ENCODE measurements at places on chromosomes 4 and X. TPM values are rescaled to one million over a fixed set of nuclear protein-coding genes. Genes with fewer than 3 reads are reported as not detected.
A peak's percentile ranks its signal among the peaks of the same experiment; 100 is the strongest.

- no peak for DNase-seq
Observed at GRCh38 chr4:95627709-95628108, 78.9 kb upstream of the UNC5C start.

- no peak for DNase-seq
Observed at GRCh38 chr4:73080789-73081188, 11.3 kb upstream of the COX18 start.

Gene IL21
- polyA plus RNA-seq: not detected

DNA sequence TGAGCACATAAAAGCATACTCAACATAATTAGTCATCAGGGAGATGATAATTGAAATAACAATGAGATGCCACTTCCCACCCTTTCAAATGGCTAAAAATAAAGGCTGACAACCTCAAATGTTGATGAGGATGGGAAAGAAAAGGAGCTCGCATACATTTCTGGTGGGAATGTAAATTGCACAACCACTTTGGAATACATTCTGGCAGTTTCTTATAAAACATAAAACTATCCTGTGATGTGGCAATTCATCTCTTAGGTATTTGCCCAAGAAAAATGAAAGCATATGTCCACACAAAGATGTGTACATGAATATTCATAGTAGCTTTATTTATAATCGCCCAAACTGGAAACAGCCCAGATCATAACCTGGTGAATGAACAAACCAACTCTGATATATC is 687 bp upstream of the ZNF275 start:
- DNase-seq: no peak

GRCh38 chr4:182917182-182918043 is at the start of gene DCTD:
Gene DCTD, minus strand, starts transcription at chr4:182917386. Its CDS starts 1,818 bp downstream, at chr4:182915568.
- peak; percentile 64 for DNase-seq

- DNase-seq: no peak
Observed at GRCh38 chr4:40157436-40157835, 39.4 kb upstream of the RHOH start.

DNA sequence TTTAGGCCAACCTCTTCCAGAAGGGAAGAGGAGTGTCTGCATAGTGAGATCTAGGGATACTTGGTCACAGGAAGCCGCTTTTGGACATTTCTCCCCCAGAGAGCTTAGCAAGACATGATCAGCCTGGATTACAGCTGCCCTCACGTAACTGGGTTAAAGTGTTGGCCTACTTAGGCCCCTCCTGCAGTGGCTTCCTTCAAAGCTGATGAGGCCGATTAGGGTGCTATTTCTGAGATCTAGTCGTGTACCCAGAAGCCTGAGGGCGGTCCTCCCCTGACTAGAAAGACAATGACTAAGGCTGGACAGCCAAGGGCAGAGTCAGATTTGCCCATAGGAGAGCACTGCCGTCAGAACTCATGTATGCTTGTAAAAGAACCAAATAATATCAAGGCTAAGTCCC is 135.0 kb downstream of the AMMECR1 start:
- no peak for DNase-seq

DNA sequence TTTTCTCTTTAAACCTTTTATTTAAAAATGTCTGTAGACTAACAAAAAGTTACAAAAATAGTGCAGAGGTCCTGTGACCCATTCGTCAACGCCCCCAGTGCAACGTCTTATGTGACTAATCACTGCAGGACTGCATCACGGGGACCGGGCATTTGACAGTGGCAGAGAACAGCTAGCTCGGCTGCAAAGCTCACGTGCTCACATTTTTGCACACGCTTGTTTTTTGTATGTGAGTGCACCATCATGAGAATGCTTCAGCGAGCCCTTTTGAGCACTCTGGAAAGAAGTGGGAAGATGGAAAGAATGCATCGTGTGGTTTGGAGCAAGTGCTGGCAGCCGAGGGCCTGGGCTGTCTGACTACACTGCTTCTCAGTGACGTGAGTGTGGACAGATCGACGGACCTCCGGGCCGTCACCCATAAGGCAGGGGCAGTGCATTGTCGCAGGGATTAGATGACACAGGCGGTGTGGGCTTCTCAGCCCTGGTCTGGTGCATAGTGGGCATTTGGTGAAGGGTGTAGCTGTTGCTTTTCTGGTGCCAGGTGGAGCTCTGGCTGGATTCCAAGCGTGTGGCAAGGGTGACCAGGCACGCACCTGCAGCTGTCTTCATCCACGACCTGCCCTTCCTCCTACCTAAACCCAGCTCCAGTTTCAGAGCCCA is 17.7 kb downstream of the SPON2 start:
- DNase-seq: no peak

Gene SLC25A31
- polyA plus RNA-seq: not detected

DNA sequence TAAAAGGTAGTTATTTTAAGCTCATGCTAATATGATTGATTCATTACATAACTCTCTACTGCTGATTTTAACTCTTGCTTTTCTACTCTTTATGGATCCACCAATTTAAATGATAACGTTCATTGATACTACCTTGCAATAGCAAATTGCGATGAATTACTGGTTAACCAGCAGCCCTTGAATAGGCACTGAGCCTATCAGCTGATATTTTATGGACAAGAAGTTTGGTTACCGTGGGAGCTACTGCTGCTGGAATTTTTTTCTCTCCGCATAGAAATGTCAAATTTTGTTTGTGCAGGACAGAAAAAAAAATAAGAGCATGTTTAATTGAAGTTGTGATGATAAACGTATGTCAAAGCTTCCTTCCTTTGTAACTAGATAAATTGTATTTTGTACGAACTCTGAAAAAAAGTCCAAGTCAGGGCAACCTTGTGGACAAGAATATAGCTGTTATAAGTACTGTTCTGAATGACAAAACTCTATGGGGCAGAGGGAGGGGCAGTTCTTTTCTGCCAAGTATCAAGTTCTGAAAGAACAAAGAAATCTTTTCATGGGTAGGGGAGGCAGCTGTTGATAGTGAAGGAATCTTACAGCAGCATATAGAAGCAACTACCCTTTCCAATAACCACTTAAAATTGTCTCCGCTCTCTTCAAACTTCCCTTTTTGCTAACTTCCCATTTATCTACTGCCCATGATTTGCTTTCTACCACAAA is 434.9 kb upstream of the PABPC4L start:
- no peak for DNase-seq

DNA sequence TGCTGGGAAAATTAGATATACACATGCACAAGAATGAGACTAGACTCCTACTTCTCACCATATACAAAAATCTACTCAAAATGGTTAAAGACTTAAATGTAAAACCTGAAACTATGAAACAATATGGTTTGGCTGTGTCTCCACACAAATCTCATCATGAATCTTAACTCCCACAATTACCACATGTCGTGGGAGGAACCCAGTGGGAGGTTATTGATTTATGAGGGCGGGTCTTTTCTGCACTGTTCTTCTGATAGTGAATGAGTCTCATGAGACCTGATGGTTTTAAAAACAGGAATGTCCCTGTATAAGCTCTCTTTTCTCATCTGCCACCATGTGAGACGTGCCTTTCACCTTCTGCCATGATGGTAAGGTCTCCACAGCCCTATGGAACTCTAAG is 48.5 kb upstream of the DDX60 start:
- DNase-seq: no peak

Gene TMPRSS11A
- polyA plus RNA-seq: not detected

Gene AREG
- polyA plus RNA-seq: not detected

Gene ZNF275
- polyA plus RNA-seq: 12.9 TPM

- DNase-seq: no peak
Observed at GRCh38 chrX:17488036-17488435, 113.0 kb downstream of the NHS start.

All from brain (organoid and tissue), 16 donors.